ENCODE measurements at places on chromosomes 6 and 20.

DNA sequence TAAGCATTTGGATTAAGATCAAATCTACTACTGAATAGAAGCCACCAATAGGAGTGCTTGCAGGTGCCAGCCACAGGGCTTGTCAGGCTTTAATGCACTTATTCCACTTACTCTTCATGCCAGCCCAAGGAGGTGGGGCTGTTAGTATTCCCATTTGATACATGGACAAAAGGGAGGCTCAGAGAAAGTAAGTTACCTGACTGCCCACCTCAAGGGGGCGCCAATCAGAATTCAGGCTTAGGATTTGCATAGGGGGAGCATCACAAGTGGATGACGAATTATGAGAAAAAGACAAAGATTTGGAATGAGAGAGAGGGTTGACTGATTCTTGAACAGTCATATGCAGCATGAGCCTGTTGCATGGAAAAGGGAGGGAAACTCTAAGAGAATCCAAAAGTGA is 188.4 kb upstream of the TSHZ2 start:
- no peak for DNase-seq

DNA sequence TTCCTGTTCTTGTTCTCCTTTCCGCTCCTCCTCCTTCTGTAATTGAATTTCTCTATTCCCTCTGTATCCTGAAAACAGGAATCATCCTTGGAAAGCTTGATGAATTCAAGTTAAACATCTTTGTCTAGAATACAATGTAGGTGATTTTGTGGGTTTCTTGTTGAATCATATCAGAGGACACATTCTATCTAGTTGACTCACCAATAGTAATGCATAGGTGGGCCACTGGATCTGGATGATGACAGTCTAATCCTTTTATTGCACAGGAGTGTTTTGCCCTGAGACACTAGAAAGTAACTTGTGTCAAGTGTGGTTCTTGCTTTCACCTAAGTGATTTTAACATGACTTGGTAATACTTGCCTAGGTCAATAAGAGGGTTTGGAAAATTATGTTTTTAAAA is 164.3 kb downstream of the RFPL4B start:
- DNase-seq, result no peak

- no peak for DNase-seq
Measured at GRCh38 chr6:142544199-142544838, 242.5 kb downstream of the ADGRG6 start.

DNA sequence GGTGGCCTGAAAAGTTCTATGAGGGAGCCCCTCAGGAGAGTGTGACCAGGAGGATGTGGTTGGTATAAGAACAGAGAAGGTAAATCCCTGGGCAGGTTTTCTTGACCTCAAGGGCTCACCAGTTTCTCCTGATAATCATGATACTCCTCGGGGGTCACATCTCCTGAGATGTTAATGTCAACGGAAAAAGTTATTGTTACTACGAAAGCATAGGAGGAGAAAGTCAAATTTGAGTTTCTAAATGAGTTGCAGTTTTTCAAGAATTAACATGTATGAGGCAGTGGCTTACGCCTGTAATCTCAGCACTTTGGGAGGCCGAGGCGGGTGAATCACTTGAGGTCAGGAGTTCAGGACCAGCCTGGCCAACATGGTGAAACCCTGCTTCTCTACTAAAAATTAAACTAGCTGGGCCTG is 23.4 kb downstream of the MGME1 start:
- no peak for DNase-seq

GRCh38 chr6:79076782-79077641 is 1.0 kb downstream of the PHIP start:
- DNase-seq, result peak; percentile 87

DNA sequence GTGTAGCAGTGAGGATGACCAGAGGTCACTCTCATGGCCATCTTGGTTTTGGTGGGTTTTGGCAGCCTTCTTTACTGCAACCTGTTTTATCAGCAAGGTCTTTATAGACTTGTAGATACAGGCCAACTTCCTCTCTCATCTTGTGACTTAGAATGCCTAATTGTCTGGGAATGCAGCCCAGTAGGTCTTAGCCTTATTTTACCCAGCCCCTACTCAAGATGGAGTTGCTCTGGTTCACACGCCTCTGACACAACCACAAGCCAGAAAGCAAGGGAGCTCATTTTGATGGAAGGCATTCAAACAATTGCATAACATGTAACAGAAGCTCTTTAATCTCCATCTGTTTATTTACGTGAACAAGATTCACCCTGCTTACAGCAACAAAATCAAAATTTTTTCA is 492.0 kb upstream of the SULF2 start:
- no peak for DNase-seq

GRCh38 chr20:40414843-40415615 is 274.0 kb downstream of the MAFB start:
- no peak for DNase-seq

Measured in NCI-H2081 (cell line).